ENCODE measurements at places on chromosomes 5 and 9.

GRCh38 chr5:121384359-121384758, 467.3 kb upstream of the FTMT start:
- DNase-seq, result no peak

DNA sequence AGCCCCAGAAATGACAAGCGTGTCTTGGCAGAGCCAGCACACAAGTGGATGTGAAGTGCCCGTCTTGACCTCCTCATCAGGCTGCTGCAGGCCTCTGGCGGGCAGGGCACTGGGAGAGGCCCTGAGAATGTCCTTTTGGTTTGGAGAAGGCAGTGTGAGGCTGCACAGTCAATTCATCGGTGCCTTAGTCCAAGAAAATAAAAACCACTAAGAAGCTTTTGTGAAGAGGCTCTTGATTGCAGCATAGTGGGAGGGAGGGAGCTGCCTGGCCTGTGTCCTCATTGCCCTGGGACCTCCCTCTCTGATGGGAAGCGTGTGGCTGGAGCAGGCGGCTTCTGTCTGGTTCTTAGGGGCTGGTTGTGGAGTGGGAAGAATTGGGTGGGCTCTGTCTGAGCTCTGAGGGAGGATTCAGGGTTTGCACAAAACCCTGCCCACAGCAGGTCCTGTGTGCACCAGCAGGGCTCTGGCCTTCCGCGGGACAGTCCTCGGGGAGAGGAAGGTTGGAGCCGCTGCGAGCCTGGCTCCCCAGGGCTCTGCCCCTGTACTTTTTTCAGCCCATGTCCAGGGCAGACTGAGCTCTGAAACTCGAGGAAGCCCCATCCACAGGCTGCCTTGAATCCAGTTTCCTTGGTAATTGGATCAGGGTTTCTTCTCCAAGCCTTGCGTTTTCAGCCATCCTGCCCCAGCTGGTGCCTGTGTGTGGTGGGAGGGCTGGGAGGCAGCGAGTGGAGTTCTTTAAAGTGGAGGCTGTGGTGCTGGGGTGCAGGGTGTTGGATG, 1.1 kb downstream of the HRCT1 start:
- no peak for DNase-seq

GRCh38 chr5:115557667-115558387, 13.3 kb upstream of the FEM1C start:
- no peak for DNase-seq

GRCh38 chr5:148414833-148415232, 31.1 kb downstream of the FBXO38 start:
- DNase-seq, result no peak

DNA sequence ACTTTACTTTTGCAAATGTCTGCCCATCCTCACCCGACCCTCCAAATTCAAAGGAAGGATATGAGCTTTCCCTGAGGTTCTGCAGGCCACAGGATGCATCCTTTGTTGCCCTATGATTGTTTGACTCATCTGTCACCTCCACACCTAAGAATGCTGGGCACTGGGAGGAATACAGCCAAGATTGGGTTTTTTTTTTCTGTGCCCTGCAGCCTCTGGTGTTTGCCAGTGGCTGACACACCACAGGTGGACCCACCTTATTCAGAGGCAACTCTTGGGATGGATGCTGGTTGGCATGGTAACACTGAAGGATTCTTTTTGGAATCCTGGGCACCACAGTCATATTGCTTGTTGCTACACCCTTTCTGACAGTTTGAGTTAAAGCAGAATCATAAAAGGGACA, 29.7 kb downstream of the C9orf152 start:
- no peak for DNase-seq

DNA sequence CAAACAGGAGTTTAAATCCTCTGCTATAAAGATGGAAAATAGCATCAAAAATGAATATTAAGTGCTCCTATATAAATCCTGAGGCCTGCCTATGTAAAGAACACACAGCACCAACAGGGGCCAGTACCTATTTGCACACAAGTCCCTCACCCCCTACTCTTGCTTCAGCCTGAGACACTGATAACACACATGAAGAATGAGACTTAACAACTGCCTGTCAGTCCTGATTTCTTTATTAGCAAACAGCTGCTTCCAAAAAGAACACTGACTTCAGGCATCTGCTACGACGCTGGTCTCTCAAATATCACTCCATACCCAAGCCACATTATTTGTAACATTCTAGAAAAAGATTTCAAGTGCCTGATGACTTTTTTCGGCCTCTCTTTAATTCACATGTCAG, 55.5 kb downstream of the MYO10 start:
- no peak for DNase-seq

DNA sequence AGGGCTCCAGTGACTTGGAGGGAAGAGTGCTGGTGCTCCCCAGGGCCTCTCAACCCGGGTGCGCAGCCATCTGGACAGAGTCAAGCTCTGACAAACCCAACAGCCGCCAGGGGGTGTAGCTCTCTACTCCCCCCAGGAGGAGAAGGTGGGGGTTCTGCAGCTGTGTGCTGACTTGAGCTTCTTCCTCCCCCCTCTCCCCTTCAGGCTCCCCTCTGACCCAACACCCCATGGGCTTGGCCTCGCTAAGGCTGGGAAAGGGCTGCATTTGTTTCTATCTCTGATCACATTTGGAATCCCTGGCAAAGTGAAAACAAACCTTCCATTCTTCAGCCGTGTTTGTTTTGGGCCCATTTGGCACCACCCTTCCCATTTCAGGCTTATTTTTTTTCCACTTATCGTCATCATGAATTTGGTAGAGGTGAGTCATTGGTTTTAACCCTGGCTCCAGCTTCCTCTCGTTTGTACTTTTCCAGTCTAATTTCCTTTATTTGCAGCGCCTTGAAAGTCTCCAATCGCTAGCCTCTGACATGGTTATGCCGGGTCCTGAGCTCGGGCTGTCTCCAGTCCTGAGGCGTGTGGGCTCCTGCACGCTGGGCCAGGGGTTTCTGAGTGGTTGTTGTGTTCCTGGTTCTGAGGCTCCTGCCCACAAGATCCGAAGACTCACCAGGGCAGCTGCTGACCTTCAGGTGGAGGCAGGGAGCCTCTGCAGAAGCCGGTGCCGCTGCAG, 36.1 kb downstream of the DAP start:
- no peak for DNase-seq

- DNase-seq, result no peak
Observed at GRCh38 chr5:66356011-66356565, 212.0 kb downstream of the SREK1 start.

GRCh38 chr5:76622973-76623596, at the start of gene F2RL2:
Gene F2RL2, minus strand, starts transcription at chr5:76623403. Its CDS starts 173 bp downstream, at chr5:76623230.
- DNase-seq, result no peak

- DNase-seq, result no peak
Observed at GRCh38 chr5:6843821-6844220, 130.6 kb downstream of the TENT4A start.

GRCh38 chr5:176424181-176424580, 7.8 kb upstream of the CLTB start:
- DNase-seq, result no peak

DNA sequence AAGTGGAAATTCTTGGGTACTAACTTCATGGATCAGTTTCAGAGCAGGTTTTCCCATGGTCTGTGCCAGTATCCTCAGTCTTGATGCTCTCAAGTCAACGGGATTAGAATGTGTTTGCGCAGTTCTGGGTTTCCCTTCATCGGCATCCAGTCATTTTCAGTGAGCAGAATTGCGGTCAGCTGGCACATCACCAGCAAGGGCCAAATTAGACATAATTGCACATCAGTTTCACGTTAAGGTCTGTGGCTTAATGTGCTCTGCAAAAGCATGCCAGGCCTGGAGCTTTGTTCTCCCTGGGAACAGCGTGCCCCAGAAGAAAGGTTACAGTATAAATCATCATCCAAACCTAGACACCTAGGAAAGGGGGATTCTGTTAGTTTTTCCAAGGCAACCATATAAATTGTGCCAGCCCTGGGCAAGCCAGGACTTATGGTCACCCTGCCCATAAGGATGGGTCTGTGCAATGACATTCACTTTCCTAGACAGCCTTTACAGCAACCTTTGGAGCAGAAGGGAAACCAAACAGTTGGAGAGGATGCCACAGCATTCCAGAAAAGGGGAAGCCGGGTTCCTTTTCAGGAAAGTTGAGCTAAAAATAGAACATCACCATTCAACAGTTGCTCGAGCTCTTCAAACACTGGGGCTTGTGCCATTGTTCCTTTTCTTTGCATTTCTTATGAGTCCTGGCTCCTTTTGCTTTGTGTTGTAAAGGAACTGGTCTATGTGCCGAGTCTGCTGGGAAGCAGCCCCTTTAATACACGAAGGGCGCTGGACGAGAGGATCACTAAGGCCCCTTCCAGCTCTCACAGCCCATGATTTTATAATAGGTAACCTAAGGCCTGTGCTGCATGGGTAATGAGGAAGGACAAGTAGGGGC, 23.1 kb downstream of the IQGAP2 start:
- DNase-seq, result no peak

DNA sequence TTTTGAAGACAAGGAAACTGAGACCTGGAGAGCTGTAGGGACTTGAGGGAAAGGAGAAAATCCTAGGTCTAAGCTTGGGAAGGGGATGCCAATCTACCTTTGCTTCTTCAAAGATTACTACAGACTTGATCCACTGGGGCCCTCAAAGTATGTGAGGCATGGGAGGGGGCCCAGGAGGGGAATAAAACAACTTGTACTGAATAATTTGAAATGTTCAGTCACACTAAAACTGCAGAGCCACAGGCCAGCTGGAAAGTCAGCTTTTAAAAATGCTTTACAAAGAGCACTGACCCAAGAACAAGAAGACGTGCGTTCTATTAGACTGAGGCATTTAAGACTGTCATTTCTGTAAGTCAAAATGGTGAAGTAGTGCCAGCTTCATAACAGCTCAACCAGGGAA, 13.6 kb downstream of the IL33 start:
- no peak for DNase-seq

- no peak for DNase-seq
Observed at GRCh38 chr9:126386088-126386487, 59.5 kb downstream of the MVB12B start.

DNA sequence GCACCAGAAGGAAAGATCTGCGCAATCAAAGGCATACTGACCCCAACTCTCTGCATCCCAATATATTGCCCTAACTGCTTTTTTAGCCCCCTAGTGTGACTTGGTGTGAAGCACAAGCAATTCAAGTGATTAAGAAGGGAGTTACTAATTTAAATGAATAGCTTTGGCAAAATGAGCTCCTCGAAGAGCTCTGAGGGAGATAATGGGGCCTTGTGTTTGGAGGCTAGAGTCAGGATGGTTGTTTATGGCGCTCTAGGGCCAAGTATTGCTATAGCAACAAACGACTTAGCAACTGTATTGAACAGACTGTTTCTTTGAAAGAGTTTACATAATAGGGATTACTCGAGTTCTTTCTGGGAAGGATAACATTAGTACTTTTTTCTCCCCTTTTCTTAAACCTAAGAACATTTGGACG, 11.5 kb upstream of the C5orf58 start:
- no peak for DNase-seq

- DNase-seq, result no peak
Observed at GRCh38 chr9:89564346-89564878, 40.4 kb upstream of the GADD45G start.

- no peak for DNase-seq
Observed at GRCh38 chr5:6730807-6731206, 17.6 kb downstream of the TENT4A start.

DNA sequence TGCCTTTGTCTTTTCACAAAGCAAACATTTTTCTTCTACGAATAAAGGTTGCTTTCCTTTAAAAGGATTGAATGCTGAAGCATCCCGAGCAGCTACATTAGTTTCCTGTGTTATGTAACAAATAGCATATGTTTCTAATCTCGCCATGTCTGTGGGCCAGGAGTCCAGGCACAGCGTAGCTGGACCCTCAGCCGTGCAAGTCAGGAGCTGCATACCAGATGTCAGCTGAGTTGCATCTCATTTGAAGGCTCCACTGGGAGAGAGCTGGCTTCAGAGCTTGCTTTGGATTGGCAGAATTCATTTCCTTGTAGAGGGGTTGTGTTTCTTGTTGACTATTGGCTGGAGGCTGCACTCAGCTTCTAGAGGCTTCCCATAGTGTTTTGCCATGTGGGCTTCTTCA, 16.0 kb upstream of the GOLPH3 start:
- DNase-seq, result no peak

GRCh38 chr5:139369181-139369580, 13.9 kb downstream of the SLC23A1 start:
- DNase-seq, result no peak

GRCh38 chr5:115298811-115299210, 2.4 kb upstream of the CCDC112 start:
- DNase-seq, result no peak

- DNase-seq, result no peak
Observed at GRCh38 chr9:87076825-87077224, 129.5 kb upstream of the GAS1 start.

- DNase-seq, result no peak
Observed at GRCh38 chr5:108361239-108361638, 20.7 kb downstream of the FBXL17 start.

DNA sequence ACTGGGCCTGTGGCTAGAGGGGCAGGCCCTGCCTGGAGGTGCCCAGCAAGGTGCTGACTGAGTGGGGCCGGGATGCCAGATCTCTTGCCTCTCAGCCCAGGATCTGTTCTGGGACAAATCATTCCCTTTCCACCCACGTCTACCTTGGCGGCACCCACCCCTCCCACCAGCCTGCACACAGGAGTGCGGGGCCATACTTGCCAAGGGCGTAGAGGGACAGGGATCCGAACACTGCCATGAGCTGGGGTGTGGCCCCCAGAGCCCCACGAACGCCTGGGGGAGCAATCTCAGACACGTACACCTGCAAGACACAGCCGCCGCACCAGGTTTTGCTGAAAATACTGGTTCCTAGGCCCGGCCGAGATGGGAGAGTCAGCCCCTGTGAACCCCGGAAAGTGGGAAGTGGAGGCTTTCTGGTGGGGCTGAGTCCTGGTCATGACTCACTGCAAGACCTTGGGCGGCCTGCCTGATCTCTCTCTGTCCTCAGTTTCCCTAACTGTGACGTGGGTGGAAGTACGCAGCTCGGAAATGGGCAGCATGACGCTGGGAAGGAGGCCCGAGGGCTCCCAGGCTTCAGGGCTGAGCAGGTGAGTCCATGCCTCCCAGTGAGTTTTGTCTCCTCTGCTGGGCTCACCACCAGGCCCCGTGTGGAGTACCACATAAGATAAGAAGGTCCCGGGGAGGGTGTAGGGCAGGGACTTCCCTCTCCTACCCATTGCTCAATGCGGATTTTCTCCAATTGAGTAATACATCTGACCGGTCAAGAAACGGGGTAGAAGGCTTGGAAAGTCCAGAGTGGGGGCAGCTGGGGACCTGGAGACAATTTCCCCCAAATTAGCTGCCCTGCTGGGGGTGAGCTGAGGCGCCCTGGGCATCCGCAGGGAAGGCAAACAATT, 2.6 kb downstream of the SLC2A6 start:
- DNase-seq, result no peak

All from T follicular helper cell (primary cell).